Stimulated activated CD8-positive, alpha-beta memory T cell treated with anti-CD3 and anti-CD28 coated beads, Interleukin-4, amount 100 ng/mL, for 4 hours (primary cell): ENCODE measurements at places on chromosomes 5 and 9.

GRCh38 chr9:14097215-14097614, 216.7 kb downstream of the NFIB start:
- DNase-seq = no peak

GRCh38 chr5:40985501-40985900, 76.2 kb downstream of the C7 start:
- DNase-seq = no peak

DNA sequence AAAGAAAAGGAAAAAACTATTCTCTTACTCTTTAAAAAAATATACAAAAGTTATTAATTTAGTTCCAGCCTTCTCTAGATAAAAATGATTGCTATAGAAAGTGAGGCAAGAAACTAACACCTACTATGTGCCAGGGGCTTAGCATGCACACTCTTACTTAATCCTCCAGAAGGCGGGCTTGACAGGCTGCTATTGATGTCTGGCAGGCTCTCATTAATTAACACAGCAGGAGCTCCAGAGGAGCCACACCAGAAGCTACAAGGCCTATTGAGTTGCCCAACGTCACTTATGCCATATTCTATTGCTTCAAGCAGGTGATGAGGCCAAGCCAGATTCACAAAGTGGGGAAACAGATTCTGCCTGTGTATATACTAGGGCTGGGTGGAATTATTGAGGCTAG, 54.6 kb upstream of the CLINT1 start:
- DNase-seq = no peak

DNA sequence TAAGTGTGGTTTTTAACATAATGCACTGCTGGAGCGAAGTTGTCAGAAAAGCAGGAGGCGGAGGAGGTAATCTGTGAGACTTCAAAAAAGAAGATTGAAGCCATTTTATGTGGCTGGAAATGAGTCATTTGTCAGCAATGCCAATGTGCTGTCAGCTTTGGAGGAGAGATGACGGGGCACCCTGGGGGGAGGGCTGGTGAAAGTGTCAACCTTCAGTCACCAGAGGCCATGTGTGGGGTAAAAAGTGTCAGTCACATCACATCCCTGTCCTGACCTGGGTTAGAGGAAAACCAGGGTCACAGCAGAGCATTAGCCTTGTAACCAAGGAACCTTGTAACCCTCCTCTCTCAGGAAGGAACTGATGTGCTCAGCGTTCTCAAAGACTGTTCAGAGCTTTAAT, 59.1 kb downstream of the TLR4 start:
- DNase-seq = no peak

DNA sequence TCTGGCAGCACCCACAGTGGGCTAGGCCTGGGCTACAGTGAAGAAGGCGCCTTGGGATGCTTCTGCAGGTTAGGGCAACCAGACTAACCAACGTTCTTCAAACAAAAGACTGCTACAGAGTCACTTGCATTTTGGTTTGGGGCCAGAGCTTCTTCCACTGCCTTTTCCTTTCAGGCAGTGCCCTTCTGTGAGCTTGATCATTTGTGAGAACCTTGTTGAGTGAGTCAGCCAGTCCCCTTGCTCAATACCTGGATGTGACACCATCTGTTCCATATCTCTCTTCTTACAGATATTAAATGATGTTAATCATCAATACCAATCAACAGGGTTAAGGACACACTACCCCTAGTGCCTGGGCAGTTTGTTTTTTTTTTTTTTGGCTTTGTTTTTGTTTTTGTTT, 46.5 kb upstream of the VDAC1 start:
- no peak for DNase-seq

GRCh38 chr5:108420158-108420557, 38.3 kb upstream of the FBXL17 start:
- no peak for DNase-seq

DNA sequence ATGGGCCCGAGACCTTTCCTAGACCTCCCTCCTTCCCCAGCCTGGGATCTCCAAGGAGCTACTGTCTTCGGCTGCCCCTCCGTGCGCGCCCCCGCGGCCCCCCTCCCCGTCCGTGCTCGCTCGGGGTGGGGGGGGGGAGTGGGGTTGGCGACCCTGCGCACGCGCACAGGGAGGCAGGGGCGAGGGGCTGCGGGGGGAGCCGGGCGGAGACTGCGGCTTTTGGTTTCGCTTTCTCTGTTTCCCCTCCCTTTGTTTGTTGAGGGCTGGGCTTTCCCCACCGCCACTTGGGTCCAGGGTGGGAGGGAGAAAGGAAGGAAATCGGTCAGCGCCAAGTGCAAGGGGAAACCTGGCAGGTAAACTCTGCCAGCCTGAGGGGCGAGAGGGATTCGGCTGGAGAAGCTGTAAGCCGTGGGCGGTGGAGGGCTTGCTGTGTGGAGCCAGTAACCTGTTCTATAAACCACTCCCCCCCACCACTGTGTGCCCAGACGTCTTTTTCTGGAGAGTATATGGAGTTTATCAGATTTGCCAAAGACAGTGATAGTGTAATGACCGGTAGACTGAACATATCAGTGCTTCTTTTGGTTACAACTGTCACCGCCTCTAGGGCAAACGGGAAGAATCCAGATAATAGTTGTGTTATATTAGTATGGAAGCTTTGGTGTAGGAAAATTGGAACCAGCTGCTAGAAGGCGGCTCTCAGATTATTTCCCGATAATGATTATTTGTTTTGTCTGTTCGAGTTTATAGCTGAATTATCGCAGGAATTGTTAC, 684 bp downstream of the DNAJA1 start:
- peak; percentile 70 for DNase-seq

GRCh38 chr5:119395080-119395836, 39.4 kb downstream of the TNFAIP8 start:
- DNase-seq = no peak

DNA sequence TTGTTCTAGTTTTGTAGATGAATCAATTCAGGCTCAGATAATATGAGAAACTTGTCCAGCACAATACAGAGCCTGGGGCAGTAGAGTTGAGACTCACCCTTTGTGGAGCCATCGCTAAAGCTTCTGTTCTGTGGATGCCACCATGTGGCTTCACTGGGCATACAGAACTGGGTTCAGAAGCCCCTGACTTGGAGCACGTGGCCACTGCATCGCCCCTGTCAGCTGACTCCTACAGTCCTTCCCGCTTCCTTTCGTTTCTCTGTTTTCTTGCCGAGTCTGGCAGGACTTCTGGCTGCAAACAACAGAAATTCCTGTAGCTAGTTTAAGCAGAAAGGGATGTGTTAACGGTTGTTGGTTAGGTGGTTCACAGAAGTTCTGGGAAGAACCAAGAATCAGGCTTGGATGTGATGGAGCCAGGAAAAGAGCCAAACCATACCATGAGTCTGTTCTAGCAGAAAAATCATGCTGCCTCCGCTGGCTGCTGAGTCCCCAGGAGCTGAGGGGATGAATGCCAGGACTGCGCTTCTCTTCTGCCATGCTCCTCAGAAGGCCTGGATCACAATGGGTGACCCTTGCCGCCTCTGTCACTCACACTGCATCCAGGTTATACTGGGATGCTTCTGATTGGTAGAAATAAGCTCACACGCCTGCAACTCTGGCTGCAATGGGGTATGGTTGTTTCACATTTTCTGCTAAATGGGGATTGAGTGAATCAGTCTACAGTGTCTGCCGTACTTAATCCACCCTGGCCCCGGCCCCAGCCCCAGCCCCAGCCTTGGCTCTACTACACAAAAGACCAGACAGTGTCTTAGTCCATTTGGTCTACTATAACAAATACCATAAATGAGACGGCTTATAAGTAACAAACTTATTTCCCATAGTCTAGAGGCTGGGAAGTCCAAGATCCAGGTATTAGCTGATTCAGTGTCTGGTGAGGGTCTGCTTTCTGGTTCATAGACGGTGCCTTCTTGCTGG, 262.5 kb downstream of the GOLPH3 start:
- DNase-seq = no peak

- no peak for DNase-seq
Observed at GRCh38 chr9:129014608-129015007, 13.5 kb downstream of the SH3GLB2 start.
